CD4-positive, alpha-beta T cell (primary cell): ENCODE measurements at places on chromosomes 6 and 20.

- DNase-seq, result no peak
Measured at GRCh38 chr20:40457404-40457803, 231.6 kb downstream of the MAFB start.

DNA sequence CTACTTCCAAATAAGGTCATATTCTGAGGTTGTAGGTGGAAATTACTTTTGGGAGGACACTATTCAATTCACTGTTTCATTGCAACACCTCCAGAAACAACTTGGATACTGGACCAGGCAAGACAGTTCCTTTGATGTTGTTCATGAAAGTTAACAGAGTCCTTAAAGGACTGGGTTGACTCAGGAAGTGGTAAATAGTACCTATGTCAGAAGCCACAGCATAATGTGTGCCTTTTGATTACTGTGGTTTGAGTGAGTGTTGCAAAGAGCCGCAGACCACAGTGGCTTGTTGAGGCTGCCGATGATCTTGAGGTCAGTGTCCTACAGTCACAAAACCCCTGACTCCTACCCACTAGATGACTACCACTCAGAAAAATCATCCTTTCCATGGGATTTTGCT is 10.9 kb downstream of the IL20RA start:
- DNase-seq, result peak; percentile 11

- no peak for DNase-seq
Measured at GRCh38 chr6:85405175-85405852, 44.6 kb upstream of the NT5E start.

DNA sequence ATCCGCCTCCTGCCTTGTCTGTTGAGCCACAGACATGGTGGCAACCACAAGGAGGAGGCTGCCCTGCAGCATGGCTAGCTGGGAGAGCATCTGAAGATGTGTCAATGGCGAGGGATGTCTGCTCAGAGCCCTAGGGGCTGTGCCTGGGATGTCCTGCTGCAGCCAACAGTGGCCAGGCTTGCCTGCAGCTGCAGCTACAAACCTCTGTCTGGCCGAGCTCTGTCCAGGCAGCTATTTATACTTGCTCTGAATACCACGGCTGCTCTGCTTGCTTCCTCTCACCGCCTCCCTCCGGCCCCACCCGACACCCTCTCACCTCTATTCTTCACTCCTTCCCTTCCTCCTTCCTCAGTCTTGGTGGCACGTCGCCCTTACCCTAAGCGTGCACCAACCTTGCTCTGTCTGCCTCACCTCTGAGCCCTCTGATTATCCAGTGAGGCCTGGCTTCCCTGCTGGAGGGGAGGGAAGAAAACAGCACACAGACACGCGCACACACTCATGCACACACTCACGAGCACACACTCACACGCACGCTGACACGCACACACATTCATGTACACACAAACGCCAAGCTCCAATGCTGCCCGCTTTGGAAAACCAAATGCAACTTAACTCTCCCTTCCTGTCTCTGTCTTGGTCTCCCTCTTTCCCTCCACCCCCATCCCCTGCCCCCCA is at the start of gene ANGPT4:
Gene ANGPT4 (minus strand): TSS at position 210 of the 675 bp plus-strand sequence. CDS start 120 bp downstream, at position 90.
- DNase-seq, result no peak

DNA sequence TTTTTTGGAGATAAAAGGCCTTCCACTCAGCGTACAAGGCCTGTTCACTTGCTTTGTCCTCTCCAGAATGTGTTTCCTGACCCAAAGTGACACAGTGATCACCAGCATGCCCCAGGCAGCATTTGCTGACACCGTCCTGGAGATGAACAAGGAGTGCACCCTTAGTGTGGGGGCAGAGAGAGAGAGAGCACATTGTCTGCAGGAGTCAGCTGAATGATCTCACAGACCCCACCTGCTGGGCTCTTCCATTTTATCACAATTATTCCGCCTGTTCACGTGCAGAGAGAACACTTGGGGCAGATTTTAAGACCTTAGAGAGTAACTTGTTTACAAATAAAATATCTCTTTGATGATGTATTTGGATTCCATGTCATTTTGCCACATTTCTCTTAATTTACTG is 22.4 kb upstream of the MAS1L start:
- no peak for DNase-seq
